GM23248 (cell line): ENCODE measurements at places on chromosomes 12 and 14. TPM values are rescaled to one million over a fixed set of nuclear protein-coding genes. Genes with fewer than 3 reads are reported as not detected.

Gene ARHGAP9
- 0.11 TPM in 1 of 2 replicates, not detected in the other for total RNA-seq

Gene ARG2
- 6.3 and 8.2 TPM in 2 replicates for total RNA-seq

Gene NELL2
- not detected in 2 replicates for total RNA-seq

Gene OTOGL
- under 0.01 and 1.3 TPM in 2 replicates for total RNA-seq

Gene C14orf39
- total RNA-seq: not detected in 2 replicates

DNA sequence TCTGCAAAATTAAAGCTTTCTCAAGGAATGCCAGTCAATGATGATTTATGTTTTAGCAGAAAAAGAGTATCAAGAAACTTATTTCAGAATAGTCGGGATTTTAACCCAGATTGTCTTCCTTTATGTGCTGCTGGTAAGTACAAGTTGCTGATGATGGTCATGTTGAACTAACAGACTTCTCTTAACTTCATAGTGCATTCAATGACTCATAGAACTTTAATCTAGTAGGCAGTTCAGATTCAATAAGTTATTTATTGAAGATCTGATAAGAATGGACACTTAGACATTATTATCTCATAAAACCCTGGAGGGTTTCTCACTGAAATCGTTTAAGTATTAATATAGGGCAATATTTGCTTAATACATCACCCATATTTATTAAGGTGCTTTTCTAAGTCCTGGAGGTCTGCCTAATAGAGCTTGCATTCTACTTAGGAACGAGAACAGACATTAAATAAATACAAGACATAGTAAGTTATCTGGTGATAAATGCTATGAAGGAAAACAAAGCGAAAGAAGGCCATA lies 33.8 kb downstream of the TOGARAM1 start:
- H3K4me3 ChIP-seq: no peak overlapping the region
- no peak overlapping the region for H3K27ac ChIP-seq
- no peak for DNase-seq
- H3K36me3 ChIP-seq: no peaks in the 10 kb centered on the region

DNA sequence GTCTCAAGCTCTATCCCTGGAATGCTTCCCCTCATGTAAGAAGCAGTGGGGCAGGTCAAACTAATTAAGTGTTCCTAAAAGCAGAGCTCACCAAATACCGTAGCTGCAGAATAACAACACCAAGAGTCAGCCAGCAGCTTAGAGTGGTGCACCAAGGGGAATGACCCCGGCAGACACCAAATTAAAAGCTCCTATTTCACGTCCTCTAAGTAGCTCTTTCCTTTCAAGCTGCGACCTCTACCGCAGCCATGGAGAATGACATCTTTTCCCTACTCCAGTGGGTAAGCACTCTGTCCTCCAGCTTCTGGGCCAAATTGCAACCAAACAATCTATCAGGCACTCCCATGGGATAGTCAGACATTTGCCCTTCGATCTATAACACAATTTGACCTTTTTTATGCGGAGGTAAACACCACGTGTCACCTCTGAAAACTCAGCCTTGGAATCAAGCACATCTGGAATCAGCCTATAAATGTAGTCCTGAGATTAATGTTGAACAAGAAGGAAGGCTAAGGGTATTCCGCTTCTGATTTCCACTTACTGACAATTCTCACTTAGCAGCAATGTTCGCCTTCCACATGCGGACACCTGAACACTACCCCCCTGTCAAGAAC lies 67.6 kb upstream of the CDKN3 start:
- no peaks in the 10 kb centered on the region for H3K4me1 ChIP-seq
- DNase-seq: peak; percentile 69
- H3K4me3 ChIP-seq: no peak overlapping the region
- no peaks in the 10 kb centered on the region for H3K36me3 ChIP-seq

DNA sequence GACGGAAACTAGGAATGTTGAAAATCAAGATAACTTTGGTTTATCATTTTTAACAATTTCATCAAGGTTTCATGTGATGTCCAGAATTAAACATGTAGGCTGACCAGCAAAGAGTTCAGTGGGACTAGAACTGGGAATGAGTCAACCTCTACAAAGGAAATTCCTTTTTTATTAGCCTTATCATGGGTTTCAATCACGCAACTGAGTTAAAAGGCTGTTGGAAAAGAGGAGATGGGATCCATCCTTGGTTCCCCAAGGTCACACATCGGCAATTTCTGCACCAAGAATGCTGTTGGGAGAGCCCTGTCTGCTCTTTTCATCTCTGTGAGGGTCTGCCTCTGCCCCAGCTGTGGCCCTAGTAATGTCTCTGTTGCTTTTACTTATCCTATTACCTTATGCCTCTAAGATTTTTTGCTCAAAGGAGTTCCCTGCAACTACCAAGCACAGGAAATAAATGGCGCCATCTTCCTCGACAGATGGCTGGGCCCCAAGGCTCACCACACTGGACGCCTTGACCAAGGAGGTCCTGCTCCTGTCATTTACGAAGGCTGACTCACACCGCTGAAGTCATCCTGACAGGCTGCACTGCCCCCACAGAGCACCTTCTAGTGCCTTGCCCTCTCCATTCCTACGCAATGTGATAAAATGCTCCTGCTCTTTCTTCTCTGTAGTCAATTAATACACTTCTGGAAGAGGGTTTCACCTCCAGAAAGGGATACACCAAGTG lies 367.4 kb downstream of the GXYLT1 start:
- H3K27ac ChIP-seq: no peak overlapping the region
- H3K36me3 ChIP-seq: no peaks in the 10 kb centered on the region
- no peaks in the 10 kb centered on the region for H3K4me1 ChIP-seq
- no peaks in the 10 kb centered on the region for H3K27me3 ChIP-seq
- DNase-seq: no peak

GRCh38 chr12:92778525-92778924 lies 75.7 kb downstream of the PLEKHG7 start:
- no peak for DNase-seq
- no peaks in the 10 kb centered on the region for H3K4me1 ChIP-seq
- H3K4me3 ChIP-seq: no peak overlapping the region
- H3K27ac ChIP-seq: no peak overlapping the region
- peaks cover 63% of the 10 kb centered on the region for H3K36me3 ChIP-seq

GRCh38 chr12:82638324-82638723 lies 48.4 kb upstream of the TMTC2 start:
- no peaks in the 10 kb centered on the region for H3K36me3 ChIP-seq
- no peak overlapping the region for H3K27ac ChIP-seq
- no peaks in the 10 kb centered on the region for H3K4me1 ChIP-seq
- H3K4me3 ChIP-seq: no peak overlapping the region
- H3K27me3 ChIP-seq: no peaks in the 10 kb centered on the region

GRCh38 chr12:79643821-79644220 lies 46.9 kb downstream of the PAWR start:
- DNase-seq: no peak
- H3K4me1 ChIP-seq: no peaks in the 10 kb centered on the region; the same call in none of the 2 replicates
- H3K27me3 ChIP-seq: no peaks in the 10 kb centered on the region
- peaks cover 7% of the 10 kb centered on the region; the same call in 1 of the 2 replicates for H3K36me3 ChIP-seq

DNA sequence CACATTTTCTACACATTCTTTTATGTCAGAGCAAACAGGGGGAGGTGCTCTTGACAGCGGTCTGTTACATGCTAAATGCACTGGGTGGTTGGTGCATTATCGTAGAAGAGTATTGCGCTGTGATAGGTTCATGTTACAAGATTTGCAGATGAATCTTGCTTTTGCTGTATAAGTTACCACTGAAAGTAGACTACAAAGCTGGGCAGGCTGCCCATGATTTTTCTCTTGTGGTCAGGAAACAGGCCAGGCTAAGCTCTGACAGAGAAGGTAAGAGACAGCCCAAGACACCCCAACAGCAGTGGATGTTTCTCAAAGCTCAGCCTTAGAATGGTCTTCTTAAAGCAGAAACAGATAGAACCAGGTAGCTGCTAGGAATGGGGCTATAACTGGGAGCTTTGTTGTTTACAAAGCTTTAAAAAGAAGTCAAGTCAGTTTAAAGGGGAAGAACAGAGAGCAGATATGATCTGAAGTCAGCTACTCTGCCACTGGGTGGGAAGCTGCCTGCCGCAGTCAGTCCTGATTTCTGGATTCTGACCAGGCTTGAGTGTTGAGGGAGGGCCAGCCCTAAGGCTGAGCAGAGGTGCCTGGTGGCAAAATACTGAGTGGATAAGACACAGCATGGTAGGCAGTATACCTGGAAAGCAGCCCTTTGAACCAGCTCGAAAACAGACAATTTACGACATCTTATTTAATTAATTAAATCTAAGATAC lies 9.4 kb downstream of the KCNA1 start:
- H3K36me3 ChIP-seq: no peaks in the 10 kb centered on the region
- no peaks in the 10 kb centered on the region for H3K4me1 ChIP-seq
- H3K27me3 ChIP-seq: peaks cover 22% of the 10 kb centered on the region
- DNase-seq: no peak

DNA sequence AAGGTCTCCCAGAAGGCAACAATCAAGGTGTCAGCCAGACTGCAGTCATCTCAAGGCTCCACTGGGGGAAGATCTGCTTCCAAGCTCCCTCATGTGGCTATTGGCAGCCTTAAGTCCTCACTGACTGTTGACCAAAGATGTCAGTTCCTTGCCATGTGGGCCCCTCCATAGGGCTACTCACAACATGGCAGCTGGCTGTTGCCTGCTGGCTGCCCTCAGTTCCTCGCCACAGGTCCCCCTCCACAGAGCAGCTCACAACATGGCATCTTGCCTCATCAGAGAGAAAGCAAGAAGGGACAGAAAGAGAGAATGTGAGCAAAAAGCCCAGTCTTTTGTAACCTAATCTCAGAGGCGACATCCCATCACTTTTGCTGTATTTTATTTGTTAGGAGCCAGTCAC lies 34.4 kb upstream of the EGLN3 start:
- H3K4me1 ChIP-seq: peaks cover 13% of the 10 kb centered on the region
- 0 out of 2 replicates have a peak, but pooled peaks cover 4% of the 10 kb centered on the region for H3K27me3 ChIP-seq
- H3K36me3 ChIP-seq: no peaks in the 10 kb centered on the region
- no peak for DNase-seq
- H3K4me3 ChIP-seq: no peak overlapping the region
- H3K27ac ChIP-seq: no peak overlapping the region

DNA sequence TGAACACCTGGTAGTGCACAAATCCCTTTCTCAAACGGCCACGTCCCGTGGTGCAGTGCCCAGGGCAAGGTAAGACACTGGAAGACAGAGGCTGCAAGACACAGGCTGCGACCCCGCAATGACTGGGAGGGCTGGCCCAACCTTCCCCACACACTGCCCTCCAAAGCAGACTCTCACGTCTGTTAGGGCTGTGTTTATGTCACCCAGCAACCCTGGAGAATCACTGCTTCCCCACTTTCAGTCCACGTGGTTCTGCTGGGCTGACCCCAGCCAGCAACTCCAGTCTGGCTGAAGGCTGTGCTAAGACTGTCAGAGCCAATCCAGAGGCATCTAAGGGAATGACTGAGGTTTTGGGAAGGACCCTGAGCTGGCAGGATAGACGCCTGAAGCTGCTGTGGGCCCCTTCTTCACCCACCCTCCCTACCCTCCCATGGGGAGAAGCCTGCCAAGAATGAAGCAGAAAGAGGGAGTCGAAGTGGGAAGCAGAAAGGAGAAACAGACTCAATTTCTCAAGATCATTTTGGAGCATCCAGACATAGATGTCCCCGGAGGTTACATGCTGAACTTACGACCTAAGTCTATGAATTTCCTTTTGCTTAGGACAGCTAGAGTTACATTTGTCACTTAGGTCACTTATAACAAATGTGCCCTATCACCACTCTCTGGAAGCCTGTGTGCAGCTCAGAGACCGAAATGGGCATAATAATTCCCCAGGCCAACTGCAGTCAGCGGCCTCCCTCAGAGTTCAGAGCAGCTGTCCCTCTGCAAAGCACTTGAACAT lies 11.7 kb downstream of the KDM2B start:
- peaks cover 4% of the 10 kb centered on the region; the same call in 1 of the 2 replicates for H3K36me3 ChIP-seq
- H3K27me3 ChIP-seq: no peaks in the 10 kb centered on the region
- no peak overlapping the region for H3K27ac ChIP-seq
- DNase-seq: peak; percentile 55

DNA sequence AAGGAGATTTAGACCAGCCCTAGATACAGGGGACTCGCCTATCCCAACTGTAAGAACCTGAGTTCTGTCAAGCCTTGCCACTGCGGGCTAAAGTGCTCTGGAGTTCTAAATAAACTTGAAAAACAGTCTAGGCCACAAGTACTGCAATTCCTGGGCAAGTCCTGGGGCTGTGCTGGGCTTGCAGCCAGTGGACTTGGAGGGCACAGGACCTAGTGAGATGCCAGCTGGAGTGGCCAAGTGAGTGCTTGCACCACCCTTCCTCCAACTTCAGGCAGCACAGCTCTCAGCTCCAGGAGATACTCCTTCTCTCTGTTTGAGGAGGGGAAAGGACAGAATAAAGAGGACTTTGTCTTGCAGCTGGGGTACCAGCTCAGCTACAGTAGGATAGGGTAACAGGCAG lies 307.6 kb upstream of the FBXO33 start:
- no peak for DNase-seq
- H3K4me3 ChIP-seq: no peak overlapping the region
- no peaks in the 10 kb centered on the region for H3K27me3 ChIP-seq

- peak; percentile 62 for DNase-seq
- peaks cover 73% of the 10 kb centered on the region for H3K4me1 ChIP-seq
- H3K36me3 ChIP-seq: no peaks in the 10 kb centered on the region
- no peak overlapping the region for H3K4me3 ChIP-seq
- no peaks in the 10 kb centered on the region for H3K27me3 ChIP-seq
Measured at GRCh38 chr12:13177373-13177772, 19.2 kb upstream of the EMP1 start.

DNA sequence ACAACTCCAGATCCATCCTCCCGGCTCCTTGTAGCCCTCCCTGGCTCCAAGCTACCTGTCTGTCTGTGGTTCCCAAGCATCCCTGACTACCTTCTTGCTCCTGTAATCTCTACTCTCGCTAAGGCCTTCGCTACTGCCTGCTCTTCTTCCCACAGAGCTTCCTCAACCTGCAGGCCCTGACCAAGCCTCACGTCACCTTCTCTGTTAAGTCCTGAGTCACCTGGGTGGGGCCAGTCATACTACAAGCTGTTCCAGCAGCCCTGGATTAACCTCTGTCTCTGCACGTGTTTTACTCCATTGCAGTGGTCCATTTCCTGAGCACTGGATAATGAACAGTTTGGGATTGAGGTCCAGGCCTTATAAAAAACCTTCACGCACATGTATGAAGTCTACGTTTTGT lies 770.7 kb downstream of the BCL11B start:
- H3K36me3 ChIP-seq: no peaks in the 10 kb centered on the region
- H3K27ac ChIP-seq: no peak overlapping the region
- no peaks in the 10 kb centered on the region for H3K27me3 ChIP-seq
- H3K4me3 ChIP-seq: no peak overlapping the region

GRCh38 chr12:40198601-40199000 lies 26.2 kb upstream of the LRRK2 start:
- no peaks in the 10 kb centered on the region for H3K4me1 ChIP-seq
- no peak overlapping the region for H3K27ac ChIP-seq
- no peaks in the 10 kb centered on the region for H3K27me3 ChIP-seq
- DNase-seq: peak; percentile 18
- H3K36me3 ChIP-seq: no peaks in the 10 kb centered on the region
- no peak overlapping the region for H3K4me3 ChIP-seq

- H3K36me3 ChIP-seq: no peaks in the 10 kb centered on the region
- H3K4me3 ChIP-seq: no peak overlapping the region
- no peak overlapping the region for H3K27ac ChIP-seq
- no peaks in the 10 kb centered on the region for H3K4me1 ChIP-seq
- no peaks in the 10 kb centered on the region for H3K27me3 ChIP-seq
- peak; percentile 16 for DNase-seq
Measured at GRCh38 chr14:69281450-69282169, 21.7 kb downstream of the GALNT16 start.

GRCh38 chr14:64879635-64880220 lies at the start of gene SPTB:
TSS of gene SPTB (minus strand) at chr14:64879907. CDS start at chr14:64823094, 56,813 bp downstream.
- peak within 1 kb of the TSS; percentile 33 for H3K4me3 ChIP-seq
- peaks cover 98% of the 10 kb centered on the region for H3K27me3 ChIP-seq
- no peaks in the 10 kb centered on the region for H3K36me3 ChIP-seq
- no peak within 1 kb of the TSS for H3K27ac ChIP-seq

- H3K27ac ChIP-seq: peak overlapping the region; percentile 79
- peaks cover 8% of the 10 kb centered on the region; the same call in 1 of the 2 replicates for H3K4me1 ChIP-seq
- H3K4me3 ChIP-seq: peak overlapping the region; percentile 85
- DNase-seq: peak; percentile 99
- no peaks in the 10 kb centered on the region for H3K27me3 ChIP-seq
Measured at GRCh38 chr14:20613094-20614037, 22.2 kb upstream of the RNASE12 start.
